ENCODE measurements at places on chromosomes 11 and 22.

DNA sequence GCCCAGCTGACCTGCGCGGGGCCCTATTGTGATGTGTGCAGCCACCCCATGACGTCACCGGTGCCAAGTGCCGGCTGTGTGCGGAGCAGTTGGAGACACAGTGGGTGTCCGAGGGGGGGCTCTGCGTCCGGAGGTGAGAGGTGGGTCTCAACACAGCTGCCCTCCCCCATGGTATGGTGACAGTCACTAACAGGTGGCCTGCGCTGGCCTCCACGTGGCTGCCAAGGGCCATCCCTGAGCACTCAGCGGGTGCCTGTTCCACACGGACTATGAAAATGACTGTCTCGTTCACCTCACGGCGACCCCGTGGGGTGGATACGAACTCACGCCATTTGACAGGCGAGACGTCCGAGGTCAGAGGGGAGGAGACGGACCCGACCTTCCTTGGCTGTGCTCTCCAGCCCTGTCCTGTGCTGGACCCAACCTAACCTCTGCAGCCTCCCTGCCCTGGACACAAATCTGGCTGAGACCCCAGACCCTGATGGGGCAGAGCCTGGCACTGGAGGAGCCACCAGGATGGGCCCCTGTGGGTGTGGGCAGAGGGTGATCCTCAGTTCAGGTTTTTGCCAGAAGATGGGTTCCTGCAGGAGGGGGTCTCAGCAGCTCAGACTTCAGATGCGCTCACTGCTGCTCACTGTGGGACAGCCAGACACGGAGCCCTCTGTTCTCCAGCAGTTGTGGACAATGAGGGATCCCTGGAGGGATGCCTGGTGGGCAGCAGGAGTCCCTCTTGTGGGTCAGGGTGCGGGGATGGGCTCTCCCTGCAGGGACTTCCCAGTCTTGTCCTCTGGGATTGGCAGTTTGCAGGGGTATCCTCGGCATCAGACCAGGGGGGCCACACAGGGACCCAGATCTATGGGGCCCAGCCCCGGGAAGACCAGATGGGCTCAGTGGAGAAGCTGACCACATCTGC lies 6.3 kb downstream of the HRAS start:
- no peak for DNase-seq

GRCh38 chr11:7332962-7333361 lies 81.3 kb downstream of the SYT9 start:
- DNase-seq: no peak

GRCh38 chr22:36116127-36116526 lies 44.4 kb downstream of the APOL3 start:
- DNase-seq: no peak

- no peak for DNase-seq
Measured at GRCh38 chr11:35412285-35412684, 7.1 kb downstream of the SLC1A2 start.

DNA sequence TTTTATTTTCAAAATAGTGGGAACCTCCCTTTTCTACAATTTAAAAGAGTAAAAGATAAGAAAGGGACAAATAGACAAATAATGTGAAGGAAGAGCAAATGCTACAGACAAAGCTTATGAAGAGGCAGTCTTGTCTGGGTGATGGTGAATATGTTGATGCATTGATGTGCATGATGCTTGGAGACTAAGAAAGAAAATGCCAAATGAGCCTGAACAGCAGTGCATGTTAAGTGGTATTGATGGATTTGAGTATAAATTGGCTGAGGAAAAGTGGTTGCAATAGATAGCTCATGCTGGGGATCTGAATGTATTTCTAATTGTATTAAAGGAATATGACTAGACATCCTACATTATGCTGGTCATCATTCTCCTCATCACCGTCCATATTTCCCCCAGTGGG lies 268.6 kb upstream of the ANO5 start:
- DNase-seq: no peak

- DNase-seq: no peak
Measured at GRCh38 chr22:42595434-42595833, 19.2 kb downstream of the POLDIP3 start.

DNA sequence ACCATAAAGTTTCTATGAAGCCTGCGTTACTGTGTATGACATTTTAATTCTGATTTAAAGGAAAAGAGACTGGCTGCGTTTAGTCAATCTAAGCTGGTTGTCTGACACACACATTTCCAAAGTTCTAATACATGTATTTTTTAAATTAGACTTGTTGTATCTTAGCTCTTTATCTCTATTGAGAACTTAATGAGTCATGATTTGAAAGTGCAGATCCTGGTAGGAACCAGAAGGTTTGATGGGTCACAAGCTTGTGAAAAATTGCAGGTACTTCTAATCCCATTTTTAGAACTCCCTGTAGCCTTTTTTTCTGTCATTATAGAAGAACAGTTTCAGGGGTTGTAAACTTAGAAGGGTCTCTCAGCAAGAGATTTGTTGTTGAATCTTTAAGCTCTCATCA lies 210.3 kb downstream of the DDX10 start:
- no peak for DNase-seq

DNA sequence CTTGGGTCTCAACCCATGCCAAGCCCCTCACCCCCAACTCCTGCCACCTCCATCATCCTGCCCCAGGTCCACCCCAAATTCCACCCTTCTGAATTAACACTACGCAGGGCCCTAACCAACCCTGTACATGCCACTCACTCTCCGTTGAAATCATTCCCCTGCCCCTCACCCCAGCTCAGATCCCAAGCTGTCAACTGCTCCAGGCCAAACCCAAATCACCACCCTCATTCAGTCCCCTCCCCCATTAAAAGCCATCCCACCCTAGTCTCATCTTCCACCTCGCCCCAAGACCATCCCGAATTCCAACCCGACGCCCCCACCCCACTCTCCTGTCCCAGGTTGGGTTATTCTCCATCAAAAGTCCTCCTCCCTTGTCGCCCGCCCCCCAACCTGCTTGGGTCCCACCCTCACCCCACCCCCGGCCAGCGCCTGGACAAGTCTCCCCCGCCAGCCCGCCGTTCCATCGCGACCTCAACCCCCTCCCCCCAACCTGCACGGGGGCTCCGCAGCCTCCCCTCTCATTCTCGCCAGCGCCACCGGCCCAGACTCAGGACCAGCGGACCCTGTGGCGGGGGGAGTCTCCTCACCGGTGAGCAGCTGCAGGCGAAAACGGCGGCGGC lies 466 bp downstream of the FAM168A start:
- no peak for DNase-seq

DNA sequence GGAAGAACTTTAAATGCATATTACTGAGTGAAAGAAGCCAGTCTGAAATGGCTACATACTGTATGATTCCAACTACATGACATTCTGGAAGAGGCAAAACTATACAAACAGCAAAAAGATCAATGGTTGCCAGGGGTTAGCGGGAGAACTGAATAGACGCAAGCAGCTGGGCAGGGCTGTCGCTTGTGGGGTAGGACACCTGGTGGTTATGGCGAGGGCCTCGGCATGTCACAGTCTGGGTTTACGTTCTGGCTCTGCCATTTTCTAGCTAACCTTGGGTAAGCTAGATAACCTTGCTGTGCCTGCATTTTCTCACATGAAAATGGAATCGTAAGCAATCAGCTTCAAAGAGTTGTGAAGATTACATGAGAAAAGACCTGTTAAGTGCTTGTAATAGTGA lies 55.2 kb upstream of the SYT13 start:
- DNase-seq: no peak

Measured in stimulated activated CD4-positive, alpha-beta T cell treated with anti-CD3 and anti-CD28 coated beads, Interleukin-2, amount 100 ng/mL, for 4 hours (primary cell).